Activated CD4-positive, alpha-beta T cell treated with anti-CD3 and anti-CD28 coated beads, Interleukin-2, Interleukin-6, amounts not matched to agents 100 ng/mL and 50 ng/mL, durations not matched to agents 16 hours and 8 hours (primary cell): ENCODE measurements at places on chromosomes 11 and 22.
A peak's percentile ranks its signal among the peaks of the same experiment; 100 is the strongest.

- DNase-seq: no peak
Measured at GRCh38 chr11:76181371-76181770, 24.9 kb downstream of the WNT11 start.

DNA sequence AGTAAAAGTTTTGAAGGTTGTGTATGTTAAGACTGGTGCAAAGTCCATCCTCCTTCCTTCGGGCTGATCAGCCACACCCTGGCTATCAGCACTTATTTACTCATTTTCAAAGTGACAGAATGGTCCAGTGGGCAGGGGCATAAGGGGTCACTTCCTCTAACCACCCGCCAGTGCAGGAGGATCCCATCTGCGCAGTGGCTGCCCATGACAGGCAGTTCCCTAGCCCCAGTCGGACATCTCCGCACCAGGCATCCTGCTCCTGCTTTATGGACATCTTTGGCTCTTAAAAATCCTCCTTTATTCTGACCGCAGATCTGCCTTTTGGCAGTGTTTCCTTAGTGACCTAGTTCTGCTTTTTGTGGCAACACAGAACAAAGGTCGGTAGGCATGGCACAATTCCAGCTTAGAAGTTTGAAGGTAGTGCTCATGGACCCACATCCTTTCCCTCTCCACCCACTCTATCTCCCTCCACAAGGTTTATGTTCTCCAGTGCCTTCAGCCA is 55.9 kb downstream of the BMAL1 start:
- DNase-seq: no peak

DNA sequence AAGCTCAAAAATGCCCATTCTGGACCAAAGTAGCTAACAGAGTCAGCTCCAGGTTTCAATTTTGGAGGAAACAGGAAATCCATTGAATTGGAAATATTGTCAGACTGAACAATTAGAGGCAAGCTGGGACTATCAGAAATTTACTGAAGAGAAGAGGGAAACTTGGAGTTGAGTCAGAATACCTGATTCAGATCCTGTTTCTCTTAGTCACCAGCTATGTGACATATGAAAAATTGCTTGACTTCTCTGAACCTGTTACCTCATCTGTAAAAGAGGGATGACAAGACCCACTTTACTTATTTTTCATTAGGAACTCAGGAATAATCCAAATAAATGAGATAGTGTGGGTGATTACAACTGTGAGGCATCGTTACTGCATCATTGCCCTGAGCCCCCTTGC is 148.9 kb upstream of the CADM1 start:
- no peak for DNase-seq

DNA sequence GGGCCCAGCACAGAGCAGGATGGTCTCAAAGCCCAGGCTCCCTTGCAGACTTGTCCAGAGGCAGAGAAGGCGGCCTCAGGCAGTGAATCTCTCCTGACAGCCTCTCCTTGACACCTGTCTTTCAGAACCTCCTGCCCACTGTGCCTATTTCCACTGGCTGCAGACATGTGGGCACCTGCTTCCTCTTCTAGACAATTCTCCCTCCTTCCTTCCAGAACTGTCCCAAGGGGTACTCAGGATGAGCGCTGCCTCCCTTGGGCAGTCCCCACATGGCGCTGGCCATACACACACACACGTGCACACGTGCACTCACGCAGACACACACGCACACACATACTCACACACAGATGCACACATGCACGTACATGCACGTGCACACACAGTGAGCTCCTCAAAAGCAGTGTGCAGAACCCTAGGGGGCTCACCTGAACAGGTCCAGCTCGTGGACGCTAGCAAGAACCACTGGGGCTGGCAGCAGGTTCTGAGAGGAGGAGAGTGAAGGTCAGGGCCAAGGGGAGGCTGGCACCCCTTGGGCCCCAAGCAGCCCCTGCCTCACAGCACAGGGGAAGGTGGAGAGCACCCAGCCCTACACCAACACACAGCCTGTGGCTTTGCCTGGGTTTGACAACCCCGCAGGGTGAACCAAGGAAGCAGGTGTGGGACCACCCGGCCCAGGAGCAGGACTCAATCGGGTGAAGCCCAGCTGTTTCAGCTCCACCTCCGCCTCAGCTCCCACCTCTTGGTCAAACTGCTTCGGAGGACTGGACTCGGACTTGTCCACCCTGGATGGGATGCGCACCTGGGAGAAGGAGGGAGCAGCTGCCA is 8.1 kb upstream of the PLXNB2 start:
- no peak for DNase-seq

- DNase-seq: no peak
Measured at GRCh38 chr11:42239188-42239587, 779.7 kb upstream of the LRRC4C start.

GRCh38 chr11:112961146-112961668 is at the start of gene NCAM1:
Gene NCAM1, plus strand, starts transcription at chr11:112961420.
- DNase-seq: peak; percentile 28

DNA sequence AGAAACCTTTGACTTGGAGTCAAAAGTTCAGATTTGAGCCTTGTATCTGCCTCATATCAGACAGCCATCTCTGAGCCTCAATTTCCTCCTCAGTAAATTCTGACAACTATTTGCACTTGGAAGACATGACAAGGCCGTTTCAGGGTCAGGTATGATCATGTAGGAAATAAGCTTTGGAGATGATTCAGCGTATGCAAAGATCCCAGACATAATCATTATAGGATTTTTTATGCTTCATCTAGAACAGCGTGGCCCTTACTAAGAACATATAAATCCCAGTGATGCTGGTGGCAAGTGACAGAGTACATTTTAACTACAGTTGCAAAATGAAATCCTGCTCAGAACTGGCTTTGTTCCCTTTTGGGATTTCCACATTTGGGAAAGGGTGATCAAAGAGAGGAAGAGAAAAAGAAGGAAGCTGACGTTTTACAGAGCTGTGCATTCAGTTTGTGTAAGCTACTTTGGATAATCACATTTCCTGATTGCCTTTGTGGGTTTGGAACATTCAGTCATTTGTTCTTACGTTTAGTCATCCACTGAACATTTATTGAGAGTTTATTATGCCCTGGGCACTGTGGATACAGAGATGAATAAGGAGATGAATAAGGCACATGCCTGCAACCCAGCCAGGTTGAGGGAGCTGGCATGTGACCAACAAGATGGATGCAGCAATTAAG is 81.9 kb upstream of the HEPHL1 start:
- DNase-seq: no peak

DNA sequence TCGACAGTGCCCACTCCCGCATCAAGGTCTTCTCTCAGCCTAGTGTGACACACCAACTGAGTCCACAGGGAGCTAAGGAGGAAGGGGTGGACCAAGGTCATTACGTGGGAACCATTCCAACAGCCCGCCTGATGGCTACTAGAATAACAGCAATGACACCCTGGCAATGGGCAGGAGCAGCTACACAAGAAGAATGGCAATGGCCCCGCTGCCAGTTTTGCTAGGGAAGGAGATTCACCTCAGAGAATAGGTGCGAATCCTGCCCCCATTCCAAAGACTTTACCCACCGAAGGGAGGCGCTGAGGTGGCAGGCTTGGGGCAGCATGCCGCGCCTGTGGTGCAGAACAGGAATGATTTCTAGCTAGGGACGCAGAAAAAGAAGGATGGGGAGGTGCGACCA is 9.1 kb downstream of the WT1 start:
- no peak for DNase-seq

DNA sequence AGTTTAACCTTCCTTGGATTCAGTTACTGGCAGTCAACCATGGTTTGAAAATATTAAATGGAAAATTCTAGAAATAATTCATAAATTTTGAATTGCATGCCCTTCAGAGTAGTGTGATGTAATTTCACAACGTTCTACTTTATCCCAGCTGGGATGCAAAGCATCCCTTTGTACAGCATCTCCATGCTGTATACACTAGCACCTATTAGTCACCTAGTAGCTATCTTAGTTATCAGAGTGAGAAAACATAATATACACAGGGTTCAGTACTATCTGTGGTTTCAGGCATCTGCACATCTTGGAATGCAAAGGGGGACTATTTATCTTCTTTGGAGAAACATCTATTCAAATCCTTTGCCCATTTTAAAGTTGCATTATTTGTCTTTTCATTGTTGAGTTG is 30.8 kb downstream of the CBL start:
- DNase-seq: peak; percentile 20

GRCh38 chr11:66684635-66685034 is 6.9 kb upstream of the RBM4B start:
- no peak for DNase-seq

DNA sequence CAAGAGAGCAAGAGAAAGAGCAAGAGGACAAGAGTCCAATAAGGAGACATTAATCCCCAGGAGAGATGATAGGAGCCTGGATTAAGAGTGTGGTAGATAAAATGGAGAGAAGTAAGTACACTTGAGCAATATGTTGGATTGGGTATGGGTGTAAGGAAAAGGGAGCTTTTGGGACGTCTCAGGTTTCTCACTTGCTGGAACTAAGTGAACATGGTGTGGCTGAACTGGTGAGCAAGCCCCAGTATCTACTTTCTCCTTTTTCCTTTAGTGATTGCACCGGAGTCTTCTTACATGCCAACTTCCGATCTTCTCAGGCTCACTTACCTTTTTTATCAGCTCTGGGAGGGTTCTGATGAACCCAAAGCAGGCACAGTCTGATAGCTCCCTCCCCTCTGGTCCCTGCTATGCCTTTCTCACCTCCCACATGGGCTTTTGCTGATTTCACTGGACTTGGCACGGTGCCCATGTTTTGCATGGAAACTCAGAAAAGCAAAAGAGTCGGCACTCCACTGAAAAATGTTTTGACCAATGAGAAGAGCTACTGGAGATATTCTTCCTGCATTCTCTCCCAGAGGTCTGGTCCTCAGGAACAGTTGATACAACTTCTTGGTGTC is 14.5 kb upstream of the APLNR start:
- DNase-seq: no peak

- DNase-seq: no peak
Measured at GRCh38 chr11:113603277-113604059, 102.6 kb downstream of the TMPRSS5 start.
